ENCODE measurements at places on chromosomes 12 and 14.

- no peak for DNase-seq
Measured at GRCh38 chr12:54019924-54020590, 8.2 kb upstream of the HOXC6 start.

DNA sequence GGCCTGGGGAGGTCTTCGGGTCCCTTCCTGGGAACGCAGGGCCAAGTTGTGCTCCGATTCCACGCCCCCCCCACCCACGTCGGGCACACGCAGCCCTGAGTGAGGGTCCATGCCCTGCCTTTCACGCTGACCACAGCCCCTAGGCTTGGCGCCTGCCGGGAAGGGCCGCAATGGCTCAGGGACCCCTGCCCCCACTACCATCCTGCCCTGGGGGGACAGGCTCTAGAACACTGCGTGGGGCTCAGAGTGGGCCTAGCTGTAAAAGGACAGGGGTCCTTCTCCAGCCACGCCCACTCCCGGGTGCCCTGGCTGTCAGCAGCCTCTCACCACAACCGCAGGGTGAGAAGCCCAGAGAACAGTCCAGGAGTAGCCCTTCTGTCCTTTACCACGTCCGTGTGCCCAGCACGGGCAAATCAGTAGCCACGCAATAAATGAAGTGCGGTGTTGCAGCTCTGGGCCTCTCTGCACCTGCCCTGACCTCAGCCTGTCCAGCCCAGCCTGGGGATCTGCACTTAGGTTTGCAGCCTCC is 9.4 kb upstream of the GPR68 start:
- DNase-seq = no peak

GRCh38 chr12:52873832-52874572 is 25.2 kb upstream of the KRT78 start:
- DNase-seq = no peak

GRCh38 chr12:84079626-84080025 is 833.0 kb downstream of the SLC6A15 start:
- DNase-seq = no peak
